ENCODE measurements at places on chromosomes 3 and 15.

DNA sequence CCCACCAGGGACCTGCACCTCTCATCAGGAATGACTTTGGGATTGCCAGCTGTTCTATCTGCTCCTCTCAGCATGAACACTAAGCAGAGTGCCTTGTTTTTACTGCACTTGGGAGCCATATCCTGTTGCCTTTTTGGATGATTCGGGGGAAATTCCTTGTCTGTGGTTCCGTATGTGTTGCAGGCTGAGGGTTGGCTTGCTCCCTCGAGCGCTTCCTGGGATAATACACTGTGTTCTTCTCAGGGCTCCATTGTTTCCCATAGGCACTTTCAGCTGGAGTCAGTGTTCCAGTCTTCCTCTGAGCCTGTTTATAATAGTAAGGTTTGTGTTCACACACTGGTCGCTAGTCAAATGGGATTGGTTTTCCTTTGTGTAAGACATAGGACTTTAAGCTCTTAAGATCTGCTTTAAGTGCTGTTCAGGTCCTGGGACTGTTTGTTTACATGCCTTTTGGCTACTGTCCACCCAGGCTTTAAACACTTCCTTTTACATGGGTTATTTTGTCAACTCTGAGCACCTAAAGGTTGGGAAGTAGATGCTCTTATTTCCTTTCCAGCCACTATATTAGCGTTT is 23.4 kb downstream of the BOC start:
- DNase-seq, result no peak

DNA sequence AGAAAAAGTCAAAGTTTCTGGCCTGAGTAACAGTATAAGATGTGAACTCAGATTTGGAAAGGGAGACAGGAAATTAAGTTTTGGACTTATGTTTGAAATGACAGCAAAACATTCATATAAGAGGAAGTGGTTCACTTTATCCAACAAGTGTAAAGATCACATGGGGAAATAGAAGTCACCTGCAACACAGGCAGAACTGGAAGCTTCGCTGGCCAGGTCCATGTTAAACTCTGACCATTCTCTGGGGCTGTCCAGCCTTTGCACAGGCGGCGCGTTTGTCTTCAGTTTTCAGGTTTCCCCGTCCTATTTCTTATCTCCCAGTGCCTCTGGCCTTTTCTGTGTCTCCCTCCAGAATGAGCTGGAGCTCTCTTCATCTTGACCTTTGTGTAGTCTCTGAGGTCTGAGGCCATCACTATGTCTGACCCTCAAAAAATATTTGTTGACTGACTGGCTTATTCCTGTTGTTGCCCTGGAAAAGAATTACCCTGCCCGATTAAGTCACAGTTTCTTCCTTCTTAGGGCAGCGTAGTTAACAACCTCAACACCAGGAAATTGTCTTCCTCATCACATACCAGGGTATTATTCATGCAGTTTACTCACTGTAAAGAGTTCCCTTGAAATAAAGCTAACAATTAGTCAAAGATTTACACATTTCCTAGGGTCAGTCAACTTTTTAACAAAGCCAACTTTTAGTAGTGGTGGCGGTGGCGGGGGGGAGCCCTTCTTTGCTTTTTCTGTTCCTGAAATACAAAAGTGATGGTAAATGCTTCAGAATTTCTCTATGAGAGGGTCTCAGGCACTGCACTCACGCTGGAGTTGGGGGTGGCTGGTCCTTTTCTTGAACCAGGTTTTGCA is 959 bp upstream of the RASA2 start:
- DNase-seq, result no peak

- DNase-seq, result no peak
Observed at GRCh38 chr3:51967384-51968169, at the start of gene PCBP4. PCBP4 (minus strand) TSS chr3:51967454; CDS start chr3:51961240, 6,214 bp downstream.

DNA sequence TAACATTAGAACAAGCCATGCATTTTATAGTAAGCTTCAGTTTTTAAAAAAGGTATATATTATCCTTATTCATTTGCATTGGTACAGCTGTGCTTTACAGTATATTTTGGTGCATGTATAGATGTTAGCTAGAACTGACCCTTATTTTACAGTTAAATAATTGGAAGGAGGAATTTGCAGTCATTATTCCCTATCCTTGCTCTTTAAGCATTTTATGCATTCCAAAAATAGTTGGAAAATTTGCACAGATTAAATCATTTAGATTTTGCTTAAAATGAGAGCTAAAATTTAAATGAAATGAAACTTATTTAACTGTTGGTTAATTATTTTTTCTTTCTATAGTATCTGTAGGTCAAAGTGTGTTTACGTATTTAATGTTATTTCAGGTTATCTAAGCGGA is 667.1 kb downstream of the NAALADL2 start:
- DNase-seq, result no peak

GRCh38 chr3:23809840-23810342 is 4.1 kb downstream of the UBE2E1 start:
- no peak for DNase-seq

- no peak for DNase-seq
Observed at GRCh38 chr3:188229177-188229576, 75.2 kb downstream of the LPP start.

GRCh38 chr3:36763850-36764703 is at the start of gene DCLK3:
DCLK3 (minus strand) TSS chr3:36764553; CDS start chr3:36764263, 290 bp downstream.
- no peak for DNase-seq

DNA sequence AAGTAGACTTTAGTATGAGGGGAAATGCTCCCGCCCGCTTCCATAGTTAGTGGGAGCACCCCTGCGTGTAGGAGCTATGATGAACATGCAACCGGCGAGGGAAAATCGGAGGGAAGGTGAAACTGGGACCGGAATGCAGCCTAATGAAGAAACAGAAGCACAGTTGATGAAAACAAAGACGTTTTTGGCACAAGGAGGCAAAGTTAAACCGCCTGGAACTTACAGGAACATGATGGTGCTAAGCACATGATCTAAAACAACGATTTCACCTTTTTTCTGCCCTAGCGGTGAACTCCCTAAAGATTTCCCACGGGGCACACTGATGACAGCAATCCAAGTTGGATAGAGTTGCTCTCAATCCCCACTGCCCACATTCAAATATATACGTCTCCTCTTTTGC is 49.4 kb upstream of the SPATA12 start:
- no peak for DNase-seq

- DNase-seq, result no peak
Observed at GRCh38 chr3:30098653-30099455, 507.5 kb upstream of the TGFBR2 start.

All from stimulated activated CD8-positive, alpha-beta memory T cell treated with anti-CD3 and anti-CD28 coated beads, Interleukin-4, amount 100 ng/mL, for 4 hours (primary cell).